Bronchial epithelial cell (primary cell): ENCODE measurements at places on chromosomes 1 and 21. TPM values are rescaled to one million over a fixed set of nuclear protein-coding genes. Genes with fewer than 3 reads are reported as not detected.

SDHB gene
- total RNA-seq, result 152 and 185 TPM in 2 replicates

KLHDC9 gene
- 1.3 and 5.0 TPM in 2 replicates for total RNA-seq

PGLYRP4 gene
- total RNA-seq, result 2.0 TPM in 1 of 2 replicates, not detected in the other

FALEC gene
- not detected in 2 replicates for total RNA-seq

CFHR1 gene
- not detected in 2 replicates for total RNA-seq

SLC9C2 gene
- not detected in 2 replicates for total RNA-seq

LRRC42 gene
- 44.9 and 51.1 TPM in 2 replicates for total RNA-seq

F5 gene
- total RNA-seq, result not detected in 2 replicates

DNA sequence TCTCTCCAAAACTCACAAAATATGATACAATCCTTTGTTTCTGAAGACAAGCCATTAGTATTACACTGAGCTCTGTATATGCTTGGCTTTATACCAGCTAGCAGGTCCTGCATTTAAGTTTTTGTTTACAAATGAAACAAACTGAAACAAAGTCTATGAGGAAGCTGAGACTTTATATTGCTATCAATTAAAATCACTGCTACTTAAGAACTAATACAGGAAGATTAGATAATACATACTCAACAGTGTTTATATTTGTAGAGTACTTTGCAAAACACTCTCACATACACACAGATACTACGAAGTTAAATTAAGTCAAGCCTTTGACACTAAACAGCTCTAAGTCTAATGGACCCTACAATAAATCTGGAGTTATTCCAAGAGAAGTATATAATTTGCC, 247.4 kb downstream of the CRB1 start:
- DNase-seq, result no peak

GRCh38 chr1:53546409-53547155, 87.4 kb downstream of the DMRTB1 start:
- DNase-seq, result no peak

GRCh38 chr1:3978990-3979325, 78.9 kb upstream of the C1orf174 start:
- no peak for DNase-seq

GRCh38 chr1:54081306-54082270, 28.2 kb downstream of the TCEANC2 start:
- peak; percentile 92 for DNase-seq

- no peak for DNase-seq
Measured at GRCh38 chr21:31964692-31965091, 91.9 kb downstream of the HUNK start.

DNA sequence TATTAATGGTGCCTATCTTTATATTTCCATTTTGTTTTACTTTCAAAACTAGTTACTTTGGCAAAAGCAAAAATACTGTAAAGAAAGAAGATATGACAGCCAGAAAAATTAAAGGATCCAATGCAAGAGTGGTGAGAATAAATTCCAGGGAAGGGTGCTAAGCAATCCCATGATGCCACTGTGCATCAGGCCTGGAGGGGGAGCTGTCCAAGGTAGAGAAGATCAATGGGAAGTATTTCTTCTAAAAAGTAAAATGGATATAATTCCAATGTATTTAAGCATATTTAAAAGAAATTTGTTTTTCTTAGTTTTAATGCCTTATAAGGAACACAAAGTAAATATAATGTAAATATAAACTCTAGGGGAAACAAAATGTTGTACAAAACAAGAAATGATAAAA, 1382.2 kb upstream of the B3GALT2 start:
- DNase-seq, result no peak

- DNase-seq, result no peak
Measured at GRCh38 chr21:46156678-46157077, 1.3 kb upstream of the FTCD start.

DNA sequence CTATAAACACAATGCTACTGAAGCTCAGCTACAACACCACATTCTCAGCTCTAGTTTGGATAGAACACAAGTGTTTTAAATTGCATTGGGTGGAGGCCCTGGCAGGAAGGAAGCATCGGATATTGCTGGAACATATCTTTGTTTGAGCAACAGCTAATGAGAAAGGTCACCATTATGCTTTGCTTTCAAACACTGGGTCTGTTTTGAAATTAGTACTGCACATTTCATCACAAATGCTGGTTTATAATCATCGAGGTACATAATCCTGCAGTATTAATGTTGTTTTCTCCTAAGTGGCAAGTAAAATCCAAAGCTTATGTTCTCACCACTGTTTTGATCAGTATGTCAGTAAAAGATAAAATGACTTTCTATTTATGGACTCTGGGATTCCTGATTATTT, 61.5 kb upstream of the ARHGAP29 start:
- no peak for DNase-seq

DNA sequence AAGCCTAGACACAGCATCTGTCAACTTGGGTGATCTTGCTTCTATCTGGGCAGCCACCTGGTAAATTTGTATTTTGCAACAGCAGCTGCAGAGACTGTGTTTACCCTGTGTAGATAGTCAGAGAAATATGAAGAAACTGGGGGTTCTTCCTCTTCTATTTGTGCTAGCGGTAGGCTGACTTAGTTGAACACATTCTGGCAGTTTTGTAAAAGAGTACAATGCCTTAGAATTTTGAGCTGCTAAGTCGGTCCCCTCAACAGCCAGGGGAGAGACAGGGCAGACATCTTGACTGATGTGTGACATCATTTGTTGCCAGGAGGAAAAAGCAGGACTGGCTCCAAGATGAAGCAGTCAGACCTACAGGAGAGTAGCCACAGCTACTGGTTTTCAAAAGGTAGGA, 53.7 kb downstream of the KCNJ6 start:
- peak; percentile 43 for DNase-seq

GRCh38 chr1:192513697-192514096, 61.9 kb upstream of the RGS1 start:
- no peak for DNase-seq

GRCh38 chr1:38586993-38587646, 272.5 kb downstream of the RRAGC start:
- DNase-seq, result peak; percentile 30

DNA sequence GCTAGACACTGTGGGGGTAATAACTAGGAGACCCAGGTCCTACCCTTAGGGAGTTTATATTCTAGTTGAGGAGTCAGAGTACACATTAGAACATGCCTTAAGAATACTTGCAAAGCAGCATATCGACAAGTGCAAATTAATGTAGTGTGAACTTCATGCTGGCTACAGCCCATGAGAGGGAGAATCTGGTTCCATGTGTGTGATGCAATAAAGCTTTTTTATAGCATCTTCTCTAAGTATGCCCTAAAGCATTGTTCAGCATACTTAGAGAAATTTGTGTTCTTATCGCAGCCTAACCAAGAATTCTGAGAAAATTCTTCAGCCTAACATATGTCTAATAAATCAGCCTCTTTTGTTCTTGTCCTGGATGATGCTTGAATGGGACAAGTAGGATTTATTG, 95.5 kb downstream of the SDCCAG8 start:
- DNase-seq, result no peak
